ENCODE measurements at places on chromosomes 7 and 10. TPM values are rescaled to one million over a fixed set of nuclear protein-coding genes. Genes with fewer than 3 reads are reported as not detected.

DNA sequence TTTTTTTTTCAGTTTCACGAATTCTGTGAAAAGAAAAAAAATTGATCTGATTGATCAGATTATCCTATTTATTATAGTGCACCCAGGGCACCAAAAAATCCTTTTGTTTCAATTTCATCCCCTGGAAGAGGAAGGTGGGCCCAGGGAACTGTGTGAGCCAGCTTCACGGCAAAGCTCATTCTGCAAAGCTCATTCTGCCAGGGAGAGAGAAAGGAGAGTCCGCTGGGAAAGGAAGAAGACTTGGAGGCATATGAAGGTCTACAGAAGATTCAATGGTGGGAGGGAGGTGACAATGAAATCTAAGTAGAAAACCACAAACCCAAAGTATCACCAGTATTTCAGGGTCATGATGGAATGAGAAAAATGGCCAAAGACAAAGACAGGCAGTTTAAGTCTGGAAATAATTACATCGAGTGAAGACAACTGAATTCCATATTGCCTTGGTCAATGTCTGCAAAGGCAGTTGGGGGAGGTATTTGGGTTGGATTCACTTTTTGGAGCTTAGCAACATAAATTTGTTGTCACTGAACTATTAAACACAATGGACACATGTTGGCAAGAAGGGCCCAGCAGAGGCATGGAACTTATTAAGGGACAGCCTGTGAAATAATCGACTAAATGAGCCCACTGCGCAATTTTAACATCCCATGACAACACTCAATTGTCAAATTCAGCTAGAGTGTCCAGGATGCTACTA, 587.8 kb upstream of the MKI67 start:
- no peak overlapping the region for H3K4me3 ChIP-seq
- H3K27me3 ChIP-seq = peaks cover 14% of the 10 kb centered on the region
- no peaks in the 10 kb centered on the region for H3K36me3 ChIP-seq
- H3K27ac ChIP-seq = no peak overlapping the region
- H3K4me1 ChIP-seq = no peaks in the 10 kb centered on the region

MEST gene
- total RNA-seq = 165 TPM

NYAP1 gene
- total RNA-seq = 1.5 TPM

DNA sequence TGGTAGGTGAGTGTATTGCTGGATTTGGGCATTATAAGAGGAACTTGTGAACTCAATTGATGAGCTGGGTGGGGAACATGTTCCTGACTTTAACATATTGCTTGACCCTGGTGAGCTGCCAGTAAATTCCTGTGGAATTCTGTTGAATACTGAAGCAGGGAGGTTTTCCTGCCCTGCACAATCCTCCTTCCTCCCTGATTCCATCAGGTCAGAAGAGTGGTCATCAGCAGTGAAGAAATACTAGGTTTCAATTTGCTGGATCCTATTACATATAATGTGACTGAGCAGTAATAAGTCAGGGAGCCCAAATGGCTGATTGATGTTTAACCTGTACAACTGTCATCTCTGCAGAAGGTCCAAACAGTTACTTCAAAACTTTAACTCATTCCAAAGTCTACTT, 581.2 kb downstream of the SUGCT start:
- no peaks in the 10 kb centered on the region for H3K27me3 ChIP-seq
- no peaks in the 10 kb centered on the region for H3K36me3 ChIP-seq
- H3K4me1 ChIP-seq = no peaks in the 10 kb centered on the region
- H3K4me3 ChIP-seq = no peak overlapping the region
- H3K27ac ChIP-seq = no peak overlapping the region
- DNase-seq = no peak

ZNF746 gene
- 27.4 TPM for total RNA-seq

- DNase-seq = no peak
- H3K4me3 ChIP-seq = no peak overlapping the region
- no peaks in the 10 kb centered on the region for H3K36me3 ChIP-seq
- no peaks in the 10 kb centered on the region for H3K27me3 ChIP-seq
- H3K4me1 ChIP-seq = peaks cover 4% of the 10 kb centered on the region
These were observed 33.9 kb downstream of the CACUL1 start for GRCh38 chr10:118720685-118721538.

- peaks cover 78% of the 10 kb centered on the region for H3K4me1 ChIP-seq
- DNase-seq = no peak
- H3K27me3 ChIP-seq = no peaks in the 10 kb centered on the region
- H3K27ac ChIP-seq = peak overlapping the region; percentile 95
These were observed 7.7 kb downstream of the USP6NL start for GRCh38 chr10:11603741-11604140.

ZNF804B gene
- total RNA-seq = not detected

- DNase-seq = no peak
- H3K36me3 ChIP-seq = no peaks in the 10 kb centered on the region
- H3K4me1 ChIP-seq = no peaks in the 10 kb centered on the region
- no peak overlapping the region for H3K27ac ChIP-seq
These were observed 10.7 kb upstream of the UCN3 start for GRCh38 chr10:5354068-5354467.

DNA sequence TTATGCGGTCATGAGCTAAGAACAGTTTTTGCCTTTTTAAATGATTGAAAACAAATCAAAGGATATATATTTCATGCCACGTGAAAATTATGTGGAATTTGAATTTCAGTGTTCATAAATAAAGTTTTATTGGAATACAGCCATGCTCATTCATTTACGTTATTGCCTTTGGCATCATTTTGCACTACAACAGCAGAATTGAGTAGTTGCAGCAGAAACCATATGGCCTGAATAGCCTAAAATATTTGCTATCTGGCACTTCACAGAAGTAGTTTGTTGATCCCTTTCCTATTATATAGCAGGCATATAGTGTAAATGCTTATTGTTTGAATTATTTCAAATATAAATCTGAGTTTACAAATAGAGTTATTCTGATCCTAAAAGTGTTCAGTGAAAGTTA, 59.7 kb downstream of the AUTS2 start:
- no peaks in the 10 kb centered on the region for H3K27me3 ChIP-seq
- DNase-seq = no peak
- no peak overlapping the region for H3K27ac ChIP-seq
- H3K36me3 ChIP-seq = no peaks in the 10 kb centered on the region
- H3K4me1 ChIP-seq = no peaks in the 10 kb centered on the region

MMD2 gene
- not detected for total RNA-seq

DNA sequence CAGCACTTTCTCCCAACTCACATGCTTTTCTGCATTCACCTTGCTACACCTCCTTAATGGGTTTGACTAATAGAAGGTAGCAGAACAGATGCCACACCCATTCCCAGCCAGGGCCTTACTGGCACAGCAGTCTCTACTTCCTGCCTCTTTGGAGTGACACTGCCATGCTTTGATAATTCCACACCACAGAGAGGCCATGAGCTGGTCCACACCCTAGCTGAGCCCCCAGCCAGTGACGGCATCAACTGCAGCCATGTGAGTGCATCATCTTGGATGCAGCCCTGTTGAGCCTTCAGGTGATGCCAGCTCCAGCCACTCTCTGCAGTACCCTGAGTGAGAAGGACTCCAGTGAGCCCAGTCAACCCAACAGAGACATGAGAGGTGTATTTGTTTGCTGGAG, 27.5 kb upstream of the EZH2 start:
- no peak overlapping the region for H3K4me3 ChIP-seq
- H3K27ac ChIP-seq = no peak overlapping the region
- H3K36me3 ChIP-seq = no peaks in the 10 kb centered on the region
- DNase-seq = no peak

GRCh38 chr10:16545116-16545736, 23.5 kb upstream of the C1QL3 start:
- H3K36me3 ChIP-seq = no peaks in the 10 kb centered on the region
- DNase-seq = no peak
- no peaks in the 10 kb centered on the region for H3K4me1 ChIP-seq

- H3K4me1 ChIP-seq = no peaks in the 10 kb centered on the region
- no peak overlapping the region for H3K27ac ChIP-seq
- no peaks in the 10 kb centered on the region for H3K36me3 ChIP-seq
- DNase-seq = no peak
- H3K4me3 ChIP-seq = no peak overlapping the region
These were observed 156.8 kb downstream of the CACNA2D1 start for GRCh38 chr7:82286798-82287140.

GRCh38 chr7:79620291-79620690, 166.8 kb upstream of the MAGI2 start:
- no peaks in the 10 kb centered on the region for H3K27me3 ChIP-seq
- no peaks in the 10 kb centered on the region for H3K4me1 ChIP-seq
- peak overlapping the region; percentile 63 for H3K27ac ChIP-seq
- H3K36me3 ChIP-seq = no peaks in the 10 kb centered on the region

DNA sequence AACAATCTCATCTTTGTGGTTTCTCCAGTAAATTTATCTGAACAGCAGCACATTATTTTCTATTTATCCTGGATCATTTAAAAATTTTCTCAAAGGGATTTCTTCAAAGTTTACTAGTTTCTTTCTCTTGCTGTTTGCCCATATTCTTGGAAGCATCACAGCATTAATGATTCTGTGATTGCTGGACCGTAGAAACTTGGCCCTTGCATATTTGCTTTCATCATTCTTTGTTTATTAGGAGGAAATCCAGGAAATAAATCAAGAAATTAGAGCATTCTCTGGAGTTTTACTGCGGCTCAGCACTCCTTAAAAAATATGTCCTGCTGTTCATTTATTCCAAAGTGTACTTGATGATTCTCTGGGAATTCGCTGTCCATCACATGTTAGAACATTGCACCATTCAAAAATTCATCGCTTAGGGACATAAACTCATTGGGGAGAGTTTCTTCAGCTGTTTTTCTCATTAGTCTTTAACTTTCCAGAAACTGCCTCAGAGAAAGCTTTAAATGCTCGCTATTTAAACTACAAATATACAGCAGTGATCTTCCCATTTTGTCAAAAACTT, 264.0 kb upstream of the CDC14C start:
- H3K27me3 ChIP-seq = no peaks in the 10 kb centered on the region
- H3K4me1 ChIP-seq = no peaks in the 10 kb centered on the region
- no peaks in the 10 kb centered on the region for H3K36me3 ChIP-seq
- no peak overlapping the region for H3K27ac ChIP-seq
- no peak overlapping the region for H3K4me3 ChIP-seq

ERVW-1 gene
- total RNA-seq = not detected

DNA sequence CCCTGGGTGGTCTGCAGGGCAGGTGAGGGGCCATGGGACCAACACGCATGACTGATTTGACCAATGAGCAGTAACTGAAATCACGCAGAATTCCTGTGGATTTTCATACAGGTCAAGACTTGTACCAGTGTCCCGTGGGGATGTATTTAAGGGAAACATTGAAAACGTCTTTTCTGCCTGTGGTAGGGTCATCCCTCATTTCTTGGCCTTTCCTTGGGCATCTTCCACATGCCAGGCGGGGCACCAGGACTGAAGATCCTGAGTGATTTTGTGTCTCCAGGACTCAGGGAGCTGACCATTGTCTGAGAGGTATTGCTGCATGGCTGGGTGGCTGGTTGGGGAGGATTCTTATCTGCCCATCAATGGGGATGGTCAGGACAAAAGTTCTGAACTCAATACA, 289.0 kb downstream of the GLRX3 start:
- H3K27me3 ChIP-seq = no peaks in the 10 kb centered on the region
- H3K4me1 ChIP-seq = no peaks in the 10 kb centered on the region
- no peak for DNase-seq
- H3K36me3 ChIP-seq = no peaks in the 10 kb centered on the region
- no peak overlapping the region for H3K27ac ChIP-seq

DNA sequence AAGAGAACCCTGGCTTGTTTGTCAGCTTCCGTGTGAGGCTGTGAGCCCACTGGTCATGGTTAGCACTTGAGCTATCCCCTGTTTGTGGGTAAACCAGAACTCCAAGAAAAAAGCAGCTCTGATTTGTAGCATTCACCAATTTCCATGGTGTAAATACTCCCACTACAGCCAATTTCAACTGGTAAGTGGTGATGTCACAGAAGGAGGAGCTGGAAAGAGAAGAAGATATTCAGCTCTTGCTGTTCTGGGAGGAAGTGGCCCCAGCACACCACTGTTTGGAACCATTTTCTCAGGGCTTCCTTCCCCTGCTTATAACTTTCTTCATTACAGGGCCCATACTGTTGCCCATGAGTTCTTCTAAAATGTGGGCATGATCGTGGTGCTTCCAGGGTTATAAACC, 500.1 kb upstream of the ZMIZ1 start:
- H3K4me3 ChIP-seq = no peak overlapping the region
- H3K27me3 ChIP-seq = no peaks in the 10 kb centered on the region
- no peak for DNase-seq
- no peaks in the 10 kb centered on the region for H3K36me3 ChIP-seq

GRID1 gene
- total RNA-seq = 0.22 TPM

ADAMTS14 gene
- total RNA-seq = 0.09 TPM

DNA sequence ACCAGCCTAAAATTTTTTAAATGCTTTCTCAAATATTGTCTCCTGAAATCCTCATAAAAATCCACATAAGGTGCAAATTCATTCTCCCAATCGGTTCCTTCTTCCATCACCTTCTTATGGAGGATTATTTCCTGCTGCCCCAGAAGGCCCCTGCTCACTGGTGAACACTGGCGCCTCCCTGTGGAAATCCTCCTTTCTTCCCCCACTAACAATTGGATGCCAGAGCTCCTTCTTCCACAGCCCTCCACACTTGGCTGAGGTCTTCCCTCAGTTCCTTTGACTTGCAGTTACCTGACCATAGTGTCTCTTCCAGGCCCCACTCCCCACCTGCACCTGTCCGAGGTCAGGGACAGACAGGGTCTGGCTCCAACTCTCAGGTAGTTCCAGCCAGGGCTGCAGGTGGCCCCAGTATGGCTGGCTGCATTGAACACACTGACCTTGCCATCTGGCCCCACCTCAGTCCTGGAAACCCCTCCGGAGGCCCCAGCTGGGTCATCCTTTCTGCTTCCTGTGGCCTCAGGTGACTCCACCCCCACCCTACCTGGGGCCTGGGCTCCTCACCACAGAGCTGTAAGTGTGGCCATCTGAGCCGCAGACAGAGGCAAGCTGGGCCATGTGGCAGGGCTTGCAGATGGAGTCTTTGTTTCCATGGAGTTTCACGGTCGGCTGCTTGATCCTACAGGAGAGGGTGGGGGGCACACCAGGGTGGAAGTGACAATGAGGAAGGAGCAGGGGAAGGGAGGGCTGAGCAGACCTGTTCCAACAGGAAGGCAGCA, 18.4 kb downstream of the SPOCK2 start:
- H3K4me1 ChIP-seq = peaks cover 49% of the 10 kb centered on the region
- H3K27ac ChIP-seq = no peak overlapping the region
- no peaks in the 10 kb centered on the region for H3K27me3 ChIP-seq
- peaks cover 30% of the 10 kb centered on the region for H3K36me3 ChIP-seq
- DNase-seq = peak; percentile 61

GRCh38 chr7:92723205-92723604, 113.2 kb downstream of the CDK6 start:
- no peak for DNase-seq
- no peaks in the 10 kb centered on the region for H3K36me3 ChIP-seq
- peak overlapping the region; percentile 68 for H3K27ac ChIP-seq
- H3K27me3 ChIP-seq = no peaks in the 10 kb centered on the region
- no peak overlapping the region for H3K4me3 ChIP-seq

GRCh38 chr10:3085785-3086567, 18.6 kb downstream of the PFKP start:
- H3K4me3 ChIP-seq = no peak overlapping the region
- H3K27ac ChIP-seq = no peak overlapping the region
- peaks cover 7% of the 10 kb centered on the region for H3K36me3 ChIP-seq
- no peak for DNase-seq
- no peaks in the 10 kb centered on the region for H3K4me1 ChIP-seq

TRIM50 gene
- total RNA-seq = 0.32 TPM

- H3K4me1 ChIP-seq = no peaks in the 10 kb centered on the region
- no peaks in the 10 kb centered on the region for H3K27me3 ChIP-seq
- H3K36me3 ChIP-seq = no peaks in the 10 kb centered on the region
- peak overlapping the region; percentile 87 for H3K27ac ChIP-seq
- DNase-seq = peak; percentile 76
These were observed 75.7 kb downstream of the LYZL2 start for GRCh38 chr10:30553626-30554439.

AKR1C4 gene
- total RNA-seq = not detected
